ENCODE measurements at places on chromosomes 16 and 17.

DNA sequence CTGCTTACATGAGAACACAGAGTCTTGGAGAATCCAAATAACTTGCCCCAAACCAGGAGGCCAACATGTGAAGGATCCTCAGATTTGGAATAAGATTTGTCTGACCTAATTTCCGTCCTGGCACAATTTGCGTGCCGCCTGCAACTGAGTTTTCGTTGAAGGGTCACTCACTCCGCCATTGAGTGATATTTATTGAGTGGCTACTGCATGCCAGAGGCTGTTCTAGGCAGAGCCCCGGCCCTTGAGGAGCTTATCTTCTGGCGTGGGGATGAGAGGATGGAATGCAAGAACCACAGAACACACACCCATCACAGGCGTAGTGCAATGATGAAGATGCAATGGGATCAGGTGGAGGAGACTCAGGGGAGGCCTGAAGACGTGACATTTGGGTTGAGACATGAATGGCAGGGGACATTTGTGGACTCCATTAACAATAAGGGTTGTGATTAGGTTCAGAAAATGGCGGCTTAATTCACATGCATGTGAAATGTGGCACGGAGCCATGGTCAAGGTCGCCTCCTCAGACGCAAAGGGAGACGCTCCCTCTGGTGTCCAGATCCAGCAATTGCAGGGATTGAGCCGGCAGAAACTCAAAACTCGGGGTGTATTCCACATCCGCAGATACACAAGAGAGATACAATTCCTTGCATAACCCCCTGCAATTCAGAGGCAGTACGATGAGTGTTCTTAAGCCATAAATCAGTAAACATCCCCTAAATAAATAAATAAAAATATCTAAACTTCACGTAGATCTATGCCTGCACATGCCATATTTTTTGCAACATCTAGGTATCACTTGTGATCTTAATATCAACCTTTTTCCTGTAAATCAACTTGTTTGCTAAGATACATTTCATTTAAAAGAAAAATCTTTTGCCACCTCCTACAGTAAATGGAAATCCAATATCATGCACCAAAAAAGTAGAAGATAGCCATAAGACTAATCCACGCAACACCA lies 57.9 kb upstream of the CACNG4 start:
- DNase-seq, result peak; percentile 87

- DNase-seq, result no peak
Observed at GRCh38 chr16:83722456-83723183, 85.2 kb upstream of the HSBP1 start.

DNA sequence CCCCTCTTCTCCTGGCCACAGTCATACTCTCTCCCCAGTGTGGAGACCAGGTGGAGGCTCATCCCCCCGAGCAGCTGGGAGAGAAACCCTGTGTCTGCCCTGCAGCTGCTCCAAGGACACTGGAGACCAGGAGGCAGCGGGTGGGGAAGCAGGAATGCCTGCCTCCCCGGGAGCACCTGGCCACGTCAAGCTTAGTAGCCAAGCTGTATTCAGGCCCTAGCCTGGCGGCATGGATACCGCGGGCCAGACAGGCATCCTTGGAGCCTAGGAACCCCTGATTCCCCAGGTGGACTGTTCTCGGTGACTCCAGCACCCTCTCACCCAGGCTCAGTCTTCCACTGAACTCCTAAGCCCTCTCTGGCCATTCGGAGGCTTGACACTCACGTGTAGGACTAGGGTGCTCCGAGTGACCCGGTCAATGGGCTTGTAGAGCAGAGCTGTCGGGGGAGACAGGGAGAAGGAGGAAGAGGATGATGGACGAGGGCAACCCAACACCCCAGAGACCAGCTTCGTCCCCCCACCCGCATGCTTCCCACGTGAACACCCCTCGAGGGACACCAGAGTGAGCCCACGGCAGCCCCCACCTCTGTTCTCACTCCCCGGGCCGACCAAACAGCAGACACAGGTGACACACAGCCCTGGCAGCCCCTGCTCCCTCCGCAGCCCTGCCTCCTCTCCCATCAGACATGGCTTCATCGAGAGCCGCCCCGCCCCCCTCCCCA lies 76.5 kb downstream of the TIMM22 start:
- peak; percentile 1 for DNase-seq

- no peak for DNase-seq
Observed at GRCh38 chr17:72101526-72101925, 19.3 kb upstream of the SOX9 start.

GRCh38 chr16:35180970-35181369 lies 1721.6 kb downstream of the TP53TG3F start:
- no peak for DNase-seq

DNA sequence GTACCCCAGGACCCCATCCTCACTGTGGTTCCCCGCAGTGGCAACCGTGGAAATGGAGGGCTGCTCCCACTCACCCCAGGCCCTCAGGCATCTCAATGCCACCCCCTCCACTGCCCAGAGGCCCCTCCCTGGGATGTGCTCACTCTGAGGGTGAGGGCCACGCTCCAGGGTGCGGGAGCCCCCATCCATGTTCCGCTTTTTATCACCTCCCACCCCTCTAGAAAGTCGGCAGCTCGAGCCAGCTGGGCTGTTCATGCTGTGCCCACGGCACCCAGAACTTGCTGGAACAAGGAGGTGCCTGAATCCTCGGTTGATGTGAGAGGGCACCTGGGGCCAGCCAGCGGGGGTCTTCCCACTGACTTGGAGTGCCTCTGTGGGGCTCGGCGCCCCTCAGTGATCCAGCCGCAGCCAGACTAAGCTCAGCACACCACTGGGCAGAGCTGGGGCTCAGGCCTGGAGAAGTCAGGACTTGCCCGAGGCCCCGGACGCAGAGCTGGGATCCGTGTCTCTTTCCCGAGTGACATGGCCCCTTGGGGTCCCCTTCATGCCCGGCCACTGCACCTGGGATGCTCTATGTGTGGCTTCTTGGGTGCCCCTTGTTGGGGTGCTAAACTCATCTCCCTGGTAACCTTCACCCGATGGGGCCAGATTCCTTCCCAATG lies 143.1 kb upstream of the GSE1 start:
- DNase-seq, result no peak

DNA sequence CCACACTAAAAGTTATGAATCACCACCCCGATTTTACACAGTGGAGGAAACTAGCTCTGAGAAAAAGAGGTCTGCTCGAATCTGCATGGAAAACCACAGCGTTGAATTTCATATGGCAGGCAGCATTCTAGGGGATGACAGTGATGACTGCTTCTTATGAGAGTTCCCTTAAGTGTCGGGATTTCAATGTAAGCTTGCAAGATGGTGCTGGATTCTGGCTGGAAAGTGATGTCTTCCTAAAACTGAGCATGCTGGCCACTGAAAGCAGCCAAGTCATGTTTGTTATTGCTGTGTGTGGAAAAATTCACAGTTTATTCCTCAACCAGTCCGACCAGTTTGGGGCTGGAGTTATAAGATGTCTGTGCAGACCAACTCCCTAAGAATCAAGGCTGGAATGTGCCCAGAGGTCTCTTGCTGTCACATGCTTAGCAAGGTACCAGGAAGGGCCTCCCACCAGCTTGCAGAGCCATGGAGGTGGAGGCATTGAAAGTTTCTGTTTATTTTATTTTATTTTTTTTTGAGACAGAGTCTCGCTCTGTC lies 37.2 kb upstream of the GAN start:
- DNase-seq, result no peak

GRCh38 chr17:69870751-69871199 lies 204.2 kb upstream of the KCNJ16 start:
- no peak for DNase-seq

DNA sequence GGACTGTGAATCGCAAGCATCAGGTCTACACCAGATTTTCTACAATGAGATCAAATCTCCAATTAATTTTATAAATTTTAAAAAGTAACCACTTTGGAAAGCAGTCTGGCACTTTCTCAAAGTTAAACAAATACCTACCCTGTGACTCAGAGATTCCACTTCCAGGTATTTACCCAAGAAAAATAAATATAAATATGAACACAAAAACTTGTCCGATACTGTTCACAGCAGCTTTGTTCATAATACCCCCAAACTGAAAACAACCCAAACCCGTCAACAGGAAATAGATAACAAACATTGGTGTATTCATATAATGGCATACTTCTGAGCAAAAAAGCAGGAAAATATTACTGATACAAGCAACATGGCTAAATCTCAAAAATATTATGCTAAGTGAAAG lies 12.1 kb downstream of the ZDHHC7 start:
- no peak for DNase-seq

DNA sequence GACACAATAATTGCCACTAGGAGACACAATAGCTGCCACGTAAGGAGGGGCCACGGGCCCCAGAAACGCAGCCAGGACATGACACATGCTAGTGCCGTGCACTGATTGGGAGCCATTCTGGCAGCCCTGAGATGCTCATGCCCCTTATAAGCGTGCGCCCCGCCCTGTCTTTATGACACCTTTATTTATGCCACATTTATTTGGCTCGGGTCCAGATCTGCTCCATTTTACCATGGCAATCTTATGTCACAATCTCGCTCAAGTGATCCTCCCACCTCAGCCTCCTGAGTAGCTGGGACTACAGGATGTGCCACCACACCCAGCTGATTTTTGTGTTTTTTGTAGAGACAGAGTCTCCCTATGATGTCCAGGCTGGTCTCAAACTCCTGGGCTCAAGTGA lies 43.8 kb upstream of the NF1 start:
- no peak for DNase-seq

DNA sequence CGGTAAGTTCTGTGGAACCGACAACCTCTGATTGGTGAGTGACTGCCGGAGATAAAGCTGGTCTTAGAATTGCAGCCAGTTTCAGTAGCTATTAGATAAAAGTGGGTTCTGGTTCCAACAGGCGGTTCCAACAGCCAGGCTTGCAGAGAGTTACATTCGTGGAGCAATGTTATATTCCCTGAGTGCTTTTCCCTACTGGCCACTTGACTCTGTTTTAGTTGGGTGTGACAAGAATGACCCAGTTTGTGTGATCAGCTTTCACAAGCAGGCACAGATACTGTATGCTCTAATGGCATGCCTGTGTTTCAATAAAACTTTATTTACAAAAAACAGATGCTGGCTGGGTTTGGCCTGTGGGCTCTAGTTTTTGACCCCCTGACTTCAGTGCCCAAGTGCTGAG lies 196.6 kb downstream of the SNX29 start:
- DNase-seq, result no peak

DNA sequence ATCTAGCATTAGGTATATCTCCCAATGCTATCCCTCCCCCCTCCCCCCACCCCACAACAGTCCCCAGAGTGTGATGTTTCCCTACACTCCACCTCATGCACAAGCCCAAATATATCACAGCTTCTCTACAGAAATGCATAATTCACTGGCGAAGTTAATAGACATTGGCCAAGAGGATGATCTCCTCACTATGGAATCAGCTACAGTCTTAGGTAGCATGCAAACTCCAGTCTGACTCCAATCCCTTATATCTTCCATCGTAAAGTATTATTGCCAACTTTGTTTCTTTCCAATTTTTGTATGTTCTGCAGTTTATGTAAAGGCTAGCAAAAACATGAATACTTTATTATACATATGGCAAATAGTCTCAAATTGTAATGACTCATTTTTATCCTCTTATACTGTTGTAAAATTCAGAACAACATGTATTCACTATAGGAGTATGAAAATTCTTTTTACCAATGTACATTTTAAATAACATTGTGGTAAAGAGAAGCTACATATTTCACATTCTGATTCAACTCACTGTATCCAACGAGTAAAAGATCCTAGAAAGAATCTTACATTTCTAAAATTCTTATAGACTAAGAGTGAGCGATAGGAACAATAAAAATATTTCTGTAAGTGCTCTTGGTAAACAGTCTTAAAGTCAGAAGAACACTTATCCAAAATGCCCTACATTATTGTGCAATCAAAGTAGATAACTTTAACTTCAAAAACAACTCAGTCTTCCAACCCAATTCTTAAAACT lies 871 bp downstream of the ABCA8 start:
- no peak for DNase-seq

DNA sequence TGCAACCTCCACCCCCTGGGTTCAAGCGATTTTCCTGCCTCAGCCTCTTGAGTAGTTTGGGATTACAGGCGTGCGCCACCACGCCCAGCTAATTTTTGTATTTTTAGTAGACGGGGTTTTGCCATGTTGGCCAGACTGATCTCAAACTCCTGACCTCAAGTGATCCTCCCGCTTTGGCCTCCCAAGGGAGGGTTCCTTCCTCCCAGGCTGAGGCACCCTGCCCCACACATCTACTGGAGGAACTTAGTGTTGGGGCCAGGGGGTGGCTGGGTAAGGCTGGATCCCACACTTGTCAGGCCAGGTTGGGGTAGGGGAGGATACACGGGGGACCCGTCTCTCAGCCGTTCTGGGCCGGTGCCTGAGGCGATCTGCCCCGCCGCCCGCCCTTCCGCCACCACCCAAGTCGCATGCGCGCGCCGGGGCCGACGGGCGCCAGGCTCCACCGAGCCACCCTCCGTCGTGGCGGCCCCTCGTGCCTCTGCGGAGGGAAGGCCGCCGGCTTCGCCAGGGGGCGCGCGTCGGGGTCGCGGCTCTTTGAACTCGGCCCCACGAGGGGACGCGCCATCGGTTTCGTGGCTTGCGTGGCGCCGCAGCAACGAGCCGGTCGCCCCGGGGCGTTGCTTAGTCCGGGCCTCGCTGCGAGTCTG lies 15.9 kb downstream of the GRB7 start:
- DNase-seq, result peak; percentile 58

DNA sequence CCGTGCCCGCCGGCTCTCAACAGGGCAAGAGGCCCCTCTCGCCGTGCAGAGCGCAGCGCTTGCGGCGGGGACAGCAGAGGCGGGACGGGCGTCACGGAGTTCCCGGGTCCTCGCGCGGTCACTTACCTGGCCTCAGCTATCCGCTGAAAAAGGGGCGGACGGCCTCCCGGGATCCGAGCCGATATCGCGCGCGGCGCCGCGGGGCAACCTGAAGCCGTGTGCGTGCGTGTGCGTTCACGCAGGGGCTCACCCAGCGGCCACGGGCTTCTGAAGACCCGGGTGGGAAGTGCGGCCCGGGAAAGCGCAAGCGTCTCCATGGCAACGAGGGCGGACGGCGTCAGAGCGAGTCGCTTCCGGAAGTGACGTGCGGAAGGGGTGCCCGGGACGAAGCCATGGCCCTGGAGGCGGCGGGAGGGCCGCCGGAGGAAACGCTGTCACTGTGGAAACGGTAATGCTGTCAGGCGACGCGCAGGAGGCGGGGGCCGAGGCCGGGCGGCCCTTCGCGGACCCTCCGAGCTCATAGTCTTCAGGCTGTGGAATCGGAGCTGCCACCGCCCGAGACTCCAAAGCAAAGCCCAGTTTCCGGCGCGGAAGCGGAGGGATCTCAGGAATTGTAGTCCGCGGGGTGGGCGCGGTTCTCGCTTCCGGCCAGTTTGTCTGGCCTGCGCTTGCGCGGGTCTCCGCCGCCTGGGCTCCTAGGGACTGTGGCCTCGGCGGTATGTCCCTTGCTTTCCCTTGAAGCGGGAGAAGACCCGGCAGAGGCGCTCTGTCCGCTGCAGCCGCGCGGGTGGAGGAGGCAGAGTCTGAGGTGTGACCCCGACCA lies at the start of gene ENDOV:
Gene ENDOV (plus strand): TSS at position 365 of the 823 bp plus-strand sequence. CDS start 28 bp downstream, at position 393.
- peak; percentile 85 for DNase-seq

- DNase-seq, result no peak
Observed at GRCh38 chr16:31386157-31386984, 6.8 kb upstream of the ITGAD start.

- no peak for DNase-seq
Observed at GRCh38 chr17:44903012-44903685, 3.9 kb upstream of the EFTUD2 start.
